Neural progenitor cell (in vitro differentiated cells): ENCODE measurements at places on chromosomes 2 and 18.

DNA sequence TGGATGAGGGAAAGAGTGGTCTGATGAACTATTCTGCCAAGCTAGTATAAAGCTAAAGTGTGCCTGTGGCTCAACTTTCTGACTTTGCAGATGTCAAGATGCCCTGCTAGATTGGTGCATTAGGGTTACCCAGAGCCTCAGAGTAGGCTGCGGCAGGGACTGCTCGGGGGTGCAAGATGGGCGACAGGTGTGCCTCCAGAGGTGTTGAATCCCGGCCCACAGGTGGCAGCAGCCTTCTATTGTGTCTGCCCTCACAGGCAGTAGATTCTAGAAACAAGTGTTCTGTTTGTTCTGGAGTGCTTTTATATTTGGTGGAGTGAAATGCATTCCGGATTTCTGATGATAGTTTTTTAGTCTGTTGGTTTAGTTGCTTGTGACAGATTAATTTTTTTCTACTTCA is 131.6 kb upstream of the IL1R2 start:
- no peak for DNase-seq

DNA sequence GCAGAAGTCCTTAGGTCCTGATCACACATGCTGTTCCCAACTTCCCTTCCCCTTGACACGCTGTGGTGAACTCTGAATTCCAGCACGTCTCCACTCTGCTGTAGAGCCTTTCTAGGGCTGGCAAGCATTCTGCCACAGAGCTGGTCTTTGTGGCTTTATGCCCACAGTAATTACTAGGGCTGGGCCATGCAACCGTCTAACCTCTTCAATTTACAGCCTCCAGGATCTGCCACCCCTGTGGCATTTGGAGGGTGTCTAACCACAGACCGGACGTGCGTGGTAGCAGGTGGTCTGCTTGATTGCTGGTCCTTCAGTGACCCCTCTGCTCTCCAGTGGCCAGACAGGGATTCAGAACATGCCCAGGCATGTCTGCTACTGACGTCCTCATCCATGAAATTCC is 43.1 kb upstream of the TGFA start:
- DNase-seq = no peak

GRCh38 chr2:5111581-5111980 is 580.6 kb upstream of the SOX11 start:
- no peak for DNase-seq

DNA sequence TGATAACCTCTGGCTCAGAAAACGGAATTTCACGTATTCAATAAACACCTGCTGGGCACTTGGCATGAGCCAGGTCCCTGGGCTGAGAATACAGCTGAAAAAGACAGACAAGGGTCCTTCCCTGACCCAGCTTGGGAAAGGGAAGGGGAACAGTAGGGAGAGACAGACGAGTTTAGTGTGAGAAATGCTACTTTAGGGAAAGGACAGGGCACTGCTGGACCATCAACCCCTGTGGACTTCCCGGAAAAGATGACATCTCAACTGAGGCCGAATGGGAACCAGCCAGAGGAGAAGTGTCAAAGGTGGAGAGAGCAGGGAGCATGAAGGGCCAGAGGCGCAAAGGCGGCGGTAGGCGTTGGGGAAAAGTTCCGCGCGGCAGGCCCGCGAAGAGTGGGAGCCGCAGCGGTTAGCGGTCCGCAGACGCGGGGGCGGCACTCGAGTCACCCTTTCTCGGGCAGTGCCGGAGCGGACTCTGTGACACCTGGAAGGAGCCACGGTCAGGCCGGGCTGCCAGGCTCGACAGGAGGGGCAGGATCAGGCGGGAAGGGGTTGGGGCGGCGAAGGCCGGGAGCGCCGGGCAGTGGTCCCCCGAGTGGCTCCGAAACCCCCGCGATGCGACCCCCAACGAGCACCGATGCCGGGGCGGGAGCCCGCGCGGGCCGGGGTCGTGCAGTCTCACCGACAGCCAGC is 519 bp downstream of the TEX261 start:
- peak; percentile 42 for DNase-seq

- DNase-seq = no peak
Measured at GRCh38 chr2:40228310-40228709, 223.6 kb downstream of the SLC8A1 start.

GRCh38 chr2:46202987-46203386 is 94.2 kb upstream of the EPAS1 start:
- no peak for DNase-seq

- DNase-seq = no peak
Measured at GRCh38 chr18:21134895-21135294, 23.3 kb upstream of the ROCK1 start.

DNA sequence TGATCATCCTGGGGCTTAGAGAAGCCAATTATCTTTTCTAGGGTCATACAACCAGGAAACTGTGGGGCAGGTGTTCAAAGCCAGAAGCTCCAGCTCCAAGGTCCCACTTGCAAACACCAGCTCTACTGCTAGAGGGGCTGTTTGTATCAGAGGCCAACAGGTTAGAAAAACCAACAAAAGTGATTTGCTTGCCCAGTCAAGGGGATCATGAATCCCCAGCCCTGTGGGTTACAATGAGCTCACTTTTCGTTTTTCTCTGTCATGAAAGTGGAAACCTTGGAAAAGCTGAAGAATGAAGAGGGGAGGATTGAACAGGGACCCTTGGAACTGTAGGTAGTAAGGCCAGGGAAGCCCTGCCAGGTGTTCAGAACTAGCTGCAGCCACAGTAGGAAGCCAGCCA is 119.2 kb downstream of the SPP2 start:
- no peak for DNase-seq

GRCh38 chr2:174024524-174025270 is 59.5 kb upstream of the SP3 start:
- DNase-seq = peak; percentile 80

DNA sequence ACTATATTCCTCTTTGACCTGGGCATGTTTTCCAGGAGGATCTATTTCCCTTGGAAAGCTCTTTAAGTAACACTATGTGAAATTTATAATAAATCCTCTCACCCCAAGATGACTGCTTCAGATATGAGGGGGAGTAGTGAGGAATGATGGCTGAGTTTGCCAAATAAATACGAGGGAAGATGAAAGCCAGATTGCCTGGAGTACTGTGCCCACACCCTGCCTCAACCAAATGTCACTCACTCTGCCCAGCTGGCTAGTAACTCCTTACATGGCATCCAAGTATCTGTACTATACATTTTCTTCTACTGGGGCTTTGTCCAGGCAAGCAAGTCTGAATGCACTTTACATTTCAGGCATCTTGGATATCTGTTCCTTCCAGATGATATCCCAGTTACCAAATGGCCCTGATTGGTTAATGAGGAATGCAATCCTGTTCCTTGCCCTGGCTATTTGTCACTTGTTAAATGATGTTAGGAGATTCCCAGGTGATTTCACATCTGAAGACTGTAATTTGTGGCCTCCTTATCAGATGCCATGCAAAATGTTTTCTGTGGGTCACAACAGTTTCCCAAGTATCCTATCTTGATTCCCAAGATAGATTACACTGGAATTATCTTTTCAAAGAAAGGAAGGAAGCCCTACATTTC is 191.8 kb downstream of the IKZF2 start:
- no peak for DNase-seq

DNA sequence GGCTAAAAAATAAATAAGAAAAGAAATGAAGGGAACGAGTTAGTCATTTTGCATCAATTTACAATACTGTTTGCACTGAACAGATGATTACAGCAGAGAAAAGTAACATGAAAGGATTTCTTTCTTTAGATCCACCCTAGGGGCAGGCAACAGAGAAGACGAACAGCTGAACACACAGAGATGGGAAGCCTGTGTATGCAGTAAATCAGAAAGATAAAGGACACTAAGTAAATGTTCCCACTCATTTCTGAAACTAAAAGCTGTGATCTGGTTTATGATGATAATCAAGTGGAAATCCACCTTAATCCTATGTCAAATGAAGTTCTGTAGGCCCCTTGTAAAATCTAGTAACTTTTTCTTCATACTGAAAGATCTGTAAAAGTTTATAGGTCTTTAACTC is 54.2 kb downstream of the AKAIN1 start:
- no peak for DNase-seq

- no peak for DNase-seq
Measured at GRCh38 chr2:202628646-202629198, 6.0 kb upstream of the FAM117B start.

DNA sequence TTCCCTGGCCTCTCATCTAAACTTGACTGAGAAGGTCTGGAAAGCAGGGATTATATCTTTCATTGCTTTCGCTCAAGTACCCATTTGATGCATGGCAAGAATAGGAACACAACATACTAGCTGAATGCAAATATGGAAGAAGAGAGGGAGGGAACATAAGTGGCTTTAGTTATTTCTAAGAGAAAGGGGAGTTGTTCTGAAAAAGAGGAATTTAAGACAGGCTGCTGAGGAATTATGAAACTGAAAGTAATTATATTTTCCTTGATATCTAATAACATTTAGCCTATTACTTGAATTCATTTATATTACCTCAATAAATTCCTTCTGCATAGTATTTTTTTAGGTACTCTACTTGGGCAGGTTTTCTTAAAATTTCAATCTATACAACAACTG is 105.8 kb upstream of the TTN start:
- no peak for DNase-seq

DNA sequence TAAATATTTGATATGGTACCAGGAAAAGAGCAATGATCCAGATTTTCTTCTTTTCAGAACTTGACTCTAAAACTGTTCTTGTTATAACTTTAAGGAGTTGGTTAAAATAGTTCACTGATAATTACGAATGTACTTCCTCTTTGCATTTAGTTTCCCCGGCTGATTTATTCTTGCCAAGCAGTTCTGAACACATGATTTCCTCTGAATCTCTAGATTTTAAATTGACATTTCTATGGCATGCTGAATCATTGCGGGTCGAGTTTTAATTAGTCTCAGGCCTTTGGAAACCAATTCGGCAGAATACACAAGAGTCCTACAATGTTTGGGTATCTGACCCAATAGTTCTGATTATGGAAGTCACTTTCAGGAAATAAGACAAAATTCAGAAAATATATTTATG is 37.3 kb upstream of the DNAH7 start:
- no peak for DNase-seq

DNA sequence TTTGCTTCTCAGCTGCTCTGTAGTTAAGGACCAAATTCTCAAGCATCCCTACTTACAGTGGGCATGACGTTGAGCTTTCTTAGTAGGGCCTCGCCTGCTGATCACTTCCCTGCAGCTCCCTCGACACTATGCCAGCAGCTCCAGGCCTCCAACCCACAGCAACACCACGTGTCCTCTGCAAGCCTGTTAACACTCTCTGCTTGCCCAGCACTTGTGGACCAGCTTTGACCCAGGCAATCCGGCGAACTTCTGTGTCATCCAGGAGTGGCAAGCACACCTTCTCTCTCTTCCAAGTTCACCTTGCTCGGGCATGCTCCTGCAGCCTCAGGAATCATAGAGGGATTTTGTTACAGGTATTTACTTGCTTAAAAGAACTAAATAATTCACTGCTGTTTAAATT is 138.6 kb upstream of the FHL2 start:
- no peak for DNase-seq

- DNase-seq = peak; percentile 56
Measured at GRCh38 chr2:219448099-219448775, 13.6 kb downstream of the SPEG start.

DNA sequence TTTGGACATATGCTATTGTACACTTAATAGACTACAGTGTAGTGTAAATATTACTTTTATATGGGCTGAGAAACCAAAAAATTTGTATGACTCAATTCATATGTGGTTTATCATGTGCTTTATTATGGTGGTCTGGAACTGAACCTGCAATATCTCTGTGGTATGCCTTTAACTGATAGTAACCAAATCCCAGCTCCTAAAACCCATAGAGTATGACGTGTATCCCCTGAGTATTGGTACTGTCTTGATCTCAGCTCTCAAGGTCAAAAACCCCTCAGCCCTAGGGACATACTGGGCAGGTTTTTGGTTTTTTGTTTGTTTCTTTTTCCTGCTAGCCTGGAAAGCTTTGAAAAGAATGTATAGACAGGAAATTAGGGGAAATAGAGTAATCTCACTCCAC is 42.2 kb upstream of the ARHGAP15 start:
- DNase-seq = no peak

DNA sequence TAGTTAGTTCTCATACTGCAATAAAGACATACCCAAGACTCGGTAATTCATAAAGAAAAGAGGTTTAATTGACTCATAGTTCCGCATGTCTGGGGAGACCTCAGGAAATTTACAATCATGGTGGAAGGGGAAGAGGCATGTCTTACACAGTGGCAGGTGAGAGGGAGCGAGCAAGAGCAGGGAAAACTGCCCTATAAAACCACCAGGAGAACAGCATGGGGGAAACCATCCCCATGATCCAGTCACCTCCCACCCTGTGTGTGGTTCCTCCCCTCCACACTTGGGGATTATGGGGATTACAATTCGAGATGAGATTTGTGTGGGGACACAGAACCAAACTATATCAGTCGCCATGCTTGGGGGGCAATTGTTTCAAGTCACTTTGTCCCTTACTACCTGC is 1.1 kb upstream of the SSB start:
- no peak for DNase-seq
